ENCODE measurements at places on chromosomes 16 and 17.

- DNase-seq = no peak
Observed at GRCh38 chr16:30903002-30903401, 6.6 kb downstream of the CTF1 start.

DNA sequence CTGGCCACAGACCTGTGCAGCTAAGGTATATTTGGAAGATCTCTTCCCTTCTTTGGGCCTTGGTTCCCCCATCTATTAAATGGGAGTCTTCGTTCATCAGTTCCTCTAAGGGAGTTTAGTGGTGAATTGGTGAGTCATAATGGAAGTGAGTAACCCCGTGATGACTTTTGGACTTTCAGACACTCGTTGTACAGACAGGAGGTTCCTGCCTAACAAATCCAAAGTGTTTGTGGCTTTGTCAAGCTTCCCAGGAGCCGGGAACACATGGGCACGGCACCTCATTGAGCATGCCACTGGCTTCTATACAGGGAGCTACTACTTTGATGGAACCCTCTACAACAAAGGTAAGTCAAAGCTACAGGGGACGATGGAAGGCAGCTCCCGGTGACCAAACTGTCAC, 40.4 kb downstream of the WSCD1 start:
- no peak for DNase-seq

DNA sequence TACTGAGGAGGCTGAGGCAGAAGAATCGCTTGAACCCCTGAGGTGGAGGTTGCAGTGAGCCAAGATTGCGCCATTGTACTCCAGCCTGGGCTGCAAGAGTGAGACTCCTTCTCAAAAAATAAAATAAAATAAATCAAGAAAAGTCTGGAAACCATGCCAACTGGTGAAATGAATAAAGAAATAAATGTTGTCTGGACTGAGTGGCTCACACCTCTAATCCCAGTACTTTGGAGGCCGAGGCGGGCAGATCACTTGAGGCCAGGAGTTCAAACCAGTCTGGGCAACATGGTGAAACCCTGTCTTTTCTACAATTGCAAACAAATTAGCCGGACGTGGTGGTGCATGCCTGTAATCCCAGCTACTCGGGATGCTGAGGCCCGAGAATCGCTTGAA, 744 bp upstream of the LRRC37A3 start:
- DNase-seq = no peak

GRCh38 chr16:86217891-86218270, 292.4 kb upstream of the FOXF1 start:
- DNase-seq = no peak

DNA sequence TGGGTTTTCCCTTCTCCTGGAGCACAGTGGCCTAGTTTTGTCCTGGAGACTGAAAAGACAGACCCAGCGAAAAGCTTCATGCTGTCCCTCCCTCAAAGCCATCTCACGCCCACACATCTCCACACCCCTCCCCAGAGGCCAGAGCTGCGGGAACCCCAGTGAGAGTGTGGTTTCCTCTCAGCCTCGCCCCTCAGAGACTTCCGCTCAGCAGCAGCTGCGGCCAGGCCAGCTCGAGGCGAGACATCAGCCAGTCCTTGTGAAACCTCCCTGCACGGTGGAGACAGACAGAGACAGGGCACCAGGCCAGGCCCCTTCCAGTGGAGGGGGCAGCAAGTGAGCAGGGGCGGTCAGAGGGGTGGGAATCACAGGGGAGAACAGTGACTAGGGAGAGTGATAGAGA, 77.0 kb upstream of the TNRC6C start:
- peak; percentile 55 for DNase-seq

GRCh38 chr17:63246344-63246743, 199.8 kb downstream of the CYB561 start:
- DNase-seq = no peak
